ENCODE measurements at places on chromosomes 4 and X.

GRCh38 chr4:121477480-121477879, 96.7 kb upstream of the QRFPR start:
- DNase-seq, result no peak

- no peak for DNase-seq
Observed at GRCh38 chr4:53706422-53707032, 115.2 kb upstream of the LNX1 start.

GRCh38 chr4:151690876-151691275, 69.9 kb downstream of the GATB start:
- no peak for DNase-seq

- DNase-seq, result no peak
Observed at GRCh38 chrX:108022491-108023089, 22.3 kb upstream of the VSIG1 start.

- DNase-seq, result no peak
Observed at GRCh38 chr4:7358100-7358735, 76.5 kb downstream of the PSAPL1 start.

DNA sequence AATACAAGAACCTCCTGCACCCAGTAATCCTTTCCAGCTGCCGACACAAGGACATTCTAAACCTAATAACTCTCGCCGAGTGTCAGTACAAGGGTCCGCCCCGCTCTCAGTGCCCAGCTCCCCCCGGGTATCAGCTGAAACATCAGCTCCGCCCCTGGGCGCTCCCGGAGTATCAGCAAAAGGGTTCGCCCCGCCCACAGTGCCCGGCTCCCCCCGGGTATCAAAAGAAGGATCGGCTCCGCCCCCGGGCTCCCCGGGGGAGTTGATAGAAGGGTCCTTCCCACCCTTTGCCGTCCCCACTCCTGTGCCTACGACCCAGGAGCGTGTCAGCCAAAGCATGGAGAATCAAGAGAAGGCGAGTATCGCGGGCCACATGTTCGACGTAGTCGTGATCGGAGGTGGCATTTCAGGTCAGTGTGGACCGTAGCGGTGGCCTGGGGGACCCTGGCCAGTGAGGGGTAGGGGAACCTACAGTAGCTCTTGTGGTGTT, at the start of gene MAOA:
MAOA (plus strand) TSS at position 295 of the 490 bp plus-strand sequence; CDS start at position 338, 43 bp downstream.
- no peak for DNase-seq

DNA sequence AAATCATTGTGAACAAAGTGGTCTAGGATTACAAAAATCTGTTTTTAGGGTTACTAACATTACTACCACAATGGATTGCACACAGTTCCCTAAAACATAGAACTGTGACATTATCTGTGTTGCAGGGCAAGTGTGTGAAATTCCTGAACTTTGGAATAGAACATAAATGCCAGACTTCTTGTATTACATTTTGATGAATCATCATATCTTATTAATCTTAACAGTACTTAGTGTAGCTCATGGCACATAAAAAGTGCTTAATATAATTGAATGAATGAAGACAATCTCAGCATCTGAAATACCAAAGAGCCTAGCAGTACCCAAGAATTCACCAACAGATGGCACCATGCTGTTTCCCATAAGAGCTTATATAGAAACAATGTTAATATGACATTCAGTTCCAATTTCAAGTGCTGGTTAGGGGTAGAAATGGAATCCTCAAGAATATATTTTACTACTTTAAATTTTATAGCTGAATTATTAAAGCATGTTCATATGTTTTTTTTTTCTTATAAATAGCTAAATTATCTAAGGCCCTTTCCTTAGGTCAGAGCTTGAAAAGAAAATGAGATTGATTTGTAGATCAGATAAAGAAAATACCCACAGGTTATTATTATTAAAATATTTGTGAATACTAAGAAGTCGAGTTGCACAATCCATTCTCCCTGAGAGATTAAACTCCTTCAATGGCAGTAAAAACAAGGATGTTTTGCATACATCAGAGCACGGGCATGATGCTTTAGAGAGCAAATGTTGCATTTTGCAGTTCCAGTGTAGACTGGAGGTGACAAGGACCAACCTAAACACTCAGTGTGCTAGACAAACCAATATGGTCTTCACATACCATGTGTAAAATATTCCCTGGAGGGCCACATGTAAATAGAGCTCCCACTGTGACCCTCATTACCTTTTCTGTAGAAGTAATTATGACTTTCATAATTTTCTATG, 25.7 kb upstream of the SHISA3 start:
- DNase-seq, result no peak

DNA sequence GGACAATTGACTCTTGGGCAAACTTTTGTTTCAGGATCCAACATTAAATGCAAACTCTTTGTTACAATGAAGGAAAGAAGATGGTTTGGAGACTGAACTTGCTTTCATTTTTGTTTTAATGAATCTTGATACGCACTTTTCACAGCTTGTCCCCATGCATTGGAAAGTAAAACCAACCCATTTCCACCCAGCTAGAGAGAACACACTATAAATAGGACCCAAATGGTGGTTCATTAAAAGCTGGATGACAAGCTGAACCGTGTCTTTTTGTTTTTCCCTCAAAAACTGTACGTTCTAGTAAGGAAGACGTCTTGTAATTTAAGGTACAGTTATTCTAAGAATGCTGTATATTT, 95.3 kb upstream of the EGFL6 start:
- DNase-seq, result no peak

DNA sequence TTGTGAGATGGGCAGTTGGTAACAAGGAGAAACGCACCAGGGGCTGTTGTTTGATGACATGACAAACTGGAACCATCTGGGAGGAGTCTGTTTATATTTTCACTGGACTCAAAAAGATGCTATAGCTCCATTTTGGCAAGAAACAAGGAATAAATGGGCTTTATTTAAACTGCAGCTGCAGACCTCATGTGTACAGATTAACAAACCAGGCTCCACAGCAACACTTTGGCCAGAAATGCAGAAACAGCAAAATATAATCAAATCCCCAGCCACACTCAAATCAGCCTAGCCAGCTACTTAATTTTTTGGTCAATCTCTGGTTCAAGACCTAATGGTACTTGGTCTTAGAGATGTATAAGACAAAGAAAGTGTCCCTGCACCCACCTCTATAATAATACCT, 52.7 kb downstream of the ASB9 start:
- no peak for DNase-seq

- DNase-seq, result no peak
Observed at GRCh38 chr4:187016101-187016500, 292.4 kb upstream of the FAT1 start.

DNA sequence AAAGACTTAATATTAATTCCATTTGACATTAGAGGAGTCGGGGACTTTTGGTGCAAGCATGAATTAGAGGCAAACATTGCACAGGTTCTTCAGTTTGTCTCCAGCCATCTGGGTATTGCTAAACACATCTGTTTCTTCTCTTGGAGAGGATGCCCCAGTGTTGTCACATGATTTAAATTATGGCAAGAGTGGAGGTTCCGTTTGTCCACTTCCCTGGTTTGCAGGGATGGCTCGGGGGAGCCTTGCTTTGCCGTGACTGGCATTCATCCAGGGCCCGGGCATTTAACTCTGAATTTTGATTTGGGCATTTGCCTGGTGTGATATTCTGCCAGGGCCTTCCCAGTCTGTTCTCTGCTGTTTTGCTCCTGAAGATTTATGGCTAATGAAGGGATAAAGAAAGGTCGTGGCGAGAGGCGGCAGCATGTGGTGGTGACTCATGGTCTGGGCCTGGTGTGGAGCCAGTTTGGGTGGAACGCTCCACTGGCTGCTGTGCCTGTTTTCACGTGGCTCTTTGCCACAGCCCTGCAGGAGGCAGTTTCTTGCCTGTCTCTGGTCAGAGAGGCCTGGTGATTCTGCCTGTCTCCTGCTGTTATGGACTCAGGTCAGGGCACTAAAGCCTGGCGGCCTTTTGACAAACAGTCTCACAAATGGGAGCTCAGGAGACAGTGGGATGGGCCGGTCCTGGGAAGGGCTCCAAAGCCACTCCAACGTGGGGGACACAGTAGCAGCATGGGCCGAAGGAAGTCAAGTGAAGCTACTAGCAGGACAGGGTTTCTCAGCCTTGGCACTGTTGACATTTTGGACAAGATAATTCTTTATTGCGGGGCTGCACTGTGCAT, 99.4 kb upstream of the PGRMC2 start:
- no peak for DNase-seq

- no peak for DNase-seq
Observed at GRCh38 chr4:7144374-7145290, 47.7 kb upstream of the SORCS2 start.

DNA sequence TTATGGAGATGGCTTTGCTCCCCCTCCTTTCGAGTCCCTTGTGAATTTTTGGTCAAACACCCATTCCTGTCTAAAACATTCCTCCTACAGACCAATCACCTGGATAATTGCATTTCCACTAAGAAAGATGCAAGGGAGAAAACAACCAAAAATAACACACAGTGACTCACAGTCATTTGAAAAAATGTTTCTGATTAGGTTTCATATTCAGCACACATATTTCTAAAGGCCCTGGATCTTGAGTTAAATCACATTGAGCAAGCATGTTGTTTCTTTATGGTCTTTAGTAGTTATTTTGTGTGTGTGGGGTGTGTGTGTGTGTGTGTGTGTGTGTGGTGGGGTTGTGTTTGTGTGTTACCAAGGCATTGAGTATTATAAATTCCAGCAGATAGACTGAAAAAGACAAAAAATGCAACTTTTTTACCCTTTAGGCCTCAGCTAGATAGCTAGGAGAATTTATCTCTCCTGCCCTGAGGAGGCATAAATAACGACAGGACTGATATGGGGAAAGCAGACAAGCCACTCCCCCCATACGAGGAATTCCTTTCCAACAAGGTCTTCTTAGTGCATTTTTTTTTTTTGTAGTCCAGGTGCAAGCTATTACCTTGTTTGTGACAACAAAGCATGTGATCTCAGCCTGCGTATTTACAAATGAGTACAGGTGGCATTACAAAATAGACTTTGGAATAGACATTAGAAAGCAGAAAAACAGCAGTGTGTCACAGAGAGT, 265.4 kb upstream of the ADGRL3 start:
- no peak for DNase-seq

DNA sequence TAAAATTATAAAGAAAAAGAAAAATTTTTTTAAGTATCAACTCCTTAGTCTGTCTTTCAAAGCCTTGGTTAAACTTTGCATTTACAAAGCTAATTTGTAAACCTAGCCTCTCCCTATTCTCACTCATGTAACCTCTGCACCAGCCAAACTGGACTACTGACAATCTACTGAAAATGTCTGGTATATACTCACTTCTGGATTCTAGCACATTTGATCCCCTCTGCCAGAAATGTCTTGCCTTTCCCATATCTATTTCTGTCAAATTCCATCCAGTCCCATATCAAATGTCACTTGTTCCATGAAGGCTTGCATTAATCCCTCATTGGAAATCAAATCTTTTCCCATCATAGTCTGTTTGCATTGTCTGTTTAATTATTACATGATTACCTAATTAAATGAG, 105.8 kb upstream of the KLHL13 start:
- DNase-seq, result no peak

- DNase-seq, result no peak
Observed at GRCh38 chr4:150581641-150582051, 305 bp upstream of the MAB21L2 start.

DNA sequence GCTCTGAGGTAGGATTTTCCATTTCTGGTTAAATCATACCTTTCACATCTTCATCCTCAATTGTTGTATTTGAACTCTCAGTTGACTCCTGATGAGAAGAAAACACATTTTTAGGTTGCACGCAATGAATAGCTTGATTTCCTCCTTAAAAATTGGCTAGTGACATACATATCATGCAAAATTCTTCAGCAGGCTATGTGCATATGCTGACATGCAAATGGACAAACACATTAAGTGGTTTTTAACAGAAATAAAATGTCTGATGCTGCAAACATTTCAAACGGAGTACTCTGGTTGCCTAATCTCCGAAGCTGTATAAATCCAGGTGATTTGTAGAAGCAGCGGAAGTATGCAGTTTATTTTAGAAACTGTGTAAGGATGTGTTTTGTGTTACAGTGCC, 261.1 kb downstream of the CAMK2D start:
- no peak for DNase-seq

- no peak for DNase-seq
Observed at GRCh38 chrX:118182025-118182424, 65.4 kb upstream of the KLHL13 start.

DNA sequence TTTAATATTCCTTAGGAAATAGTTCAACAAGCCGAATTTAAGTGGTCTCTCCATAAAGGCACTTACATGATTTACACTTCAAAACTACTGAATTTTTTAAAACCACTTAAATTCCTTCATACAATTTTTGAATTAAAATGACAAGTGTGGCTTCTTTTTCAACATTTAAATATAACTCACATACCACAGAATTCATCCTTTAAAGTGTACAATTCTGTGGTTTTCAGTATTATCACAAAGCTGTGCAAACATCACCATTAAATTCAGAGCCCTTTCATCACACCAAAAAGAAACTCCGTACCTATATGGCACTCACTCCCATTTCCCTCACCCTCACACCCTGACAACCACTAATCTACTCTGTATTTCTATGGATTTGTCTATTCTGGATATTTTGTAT, 200.9 kb upstream of the MAB21L2 start:
- DNase-seq, result no peak

GRCh38 chrX:526295-527224, 104.0 kb upstream of the SHOX start:
- peak; percentile 0 for DNase-seq

GRCh38 chr4:18242919-18243693, 221.6 kb upstream of the LCORL start:
- no peak for DNase-seq

DNA sequence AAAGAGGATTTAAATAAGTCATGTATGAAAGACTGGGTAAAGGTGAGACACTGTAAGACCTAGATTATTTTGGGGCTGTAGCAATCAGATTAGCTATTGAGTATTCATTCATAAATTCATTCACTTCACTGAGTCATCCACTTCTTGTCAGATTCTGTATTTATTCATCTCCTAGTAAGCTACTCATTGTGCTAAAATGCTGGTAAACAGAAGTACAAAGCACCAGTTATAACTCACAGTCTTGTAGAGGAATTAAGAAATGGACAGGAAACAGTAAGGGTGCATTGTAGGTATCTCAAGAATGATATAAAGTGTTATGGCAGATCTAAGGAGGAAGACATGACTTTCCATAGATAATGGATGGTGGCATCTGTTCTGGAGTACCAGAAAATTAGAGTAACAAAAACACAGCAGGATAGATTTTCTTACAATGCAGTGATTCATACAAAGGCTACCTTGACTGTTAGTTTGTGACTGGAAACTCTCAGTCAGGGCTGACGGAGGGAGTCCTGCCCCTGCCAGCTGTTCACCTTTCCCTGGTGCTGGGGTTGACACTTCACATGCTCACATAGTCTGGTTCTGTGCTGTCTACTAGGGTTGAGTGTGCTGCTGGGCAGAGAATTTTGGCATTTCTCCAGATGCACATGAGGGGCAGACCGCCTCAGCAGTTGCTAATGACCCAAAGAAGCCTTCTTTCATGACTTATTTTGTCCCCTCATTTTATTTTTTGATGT, 26.5 kb upstream of the HAND2 start:
- DNase-seq, result no peak

GRCh38 chr4:84498935-84499623, at the start of gene NKX6-1:
Gene NKX6-1 (minus strand): TSS chr4:84499292. CDS start chr4:84498228, 1,064 bp downstream.
- DNase-seq, result no peak
